ENCODE measurements at places on chromosomes 4 and X.

DNA sequence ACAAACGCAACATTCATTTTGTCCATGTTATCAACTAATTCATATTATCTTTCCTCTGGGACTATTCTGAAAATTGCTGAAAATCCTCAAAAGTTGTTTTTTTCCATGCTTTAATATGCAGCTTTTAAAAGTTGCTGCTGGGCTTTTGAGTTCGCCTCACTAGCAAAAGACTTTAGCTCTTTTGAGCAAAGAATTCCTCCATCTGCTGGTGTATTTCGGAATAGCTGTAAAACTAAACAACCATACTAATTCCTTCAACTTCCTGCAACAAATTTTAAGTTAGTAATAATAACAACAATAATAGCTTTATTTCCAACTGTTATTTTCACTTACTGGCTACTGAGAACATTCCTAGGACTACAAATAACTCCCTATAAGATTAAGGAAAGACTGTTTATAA is 124.5 kb upstream of the PLAC1 start:
- DNase-seq: peak; percentile 16

DNA sequence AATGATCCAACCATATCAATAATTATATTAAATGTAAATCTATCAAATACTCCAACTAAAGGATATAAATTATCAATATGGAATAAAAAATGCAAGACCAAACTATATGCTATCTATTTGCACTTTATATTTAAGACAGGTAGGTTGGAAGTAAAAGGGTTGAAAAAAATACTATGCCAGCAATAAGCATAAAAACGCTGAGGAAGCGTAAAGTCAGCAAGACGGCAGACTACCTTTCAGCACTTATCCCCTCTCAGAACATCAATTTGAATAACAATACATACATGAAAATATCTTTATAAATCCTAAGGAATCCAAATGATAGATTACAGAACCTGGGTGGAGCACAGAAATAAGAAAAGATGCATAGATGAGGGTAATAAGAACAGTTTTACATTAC is 14.0 kb upstream of the GABRA3 start:
- no peak for DNase-seq

GRCh38 chr4:146916479-146917076 is 29.1 kb downstream of the TTC29 start:
- no peak for DNase-seq

GRCh38 chrX:3548765-3549391 is 164.6 kb downstream of the PRKX start:
- no peak for DNase-seq

DNA sequence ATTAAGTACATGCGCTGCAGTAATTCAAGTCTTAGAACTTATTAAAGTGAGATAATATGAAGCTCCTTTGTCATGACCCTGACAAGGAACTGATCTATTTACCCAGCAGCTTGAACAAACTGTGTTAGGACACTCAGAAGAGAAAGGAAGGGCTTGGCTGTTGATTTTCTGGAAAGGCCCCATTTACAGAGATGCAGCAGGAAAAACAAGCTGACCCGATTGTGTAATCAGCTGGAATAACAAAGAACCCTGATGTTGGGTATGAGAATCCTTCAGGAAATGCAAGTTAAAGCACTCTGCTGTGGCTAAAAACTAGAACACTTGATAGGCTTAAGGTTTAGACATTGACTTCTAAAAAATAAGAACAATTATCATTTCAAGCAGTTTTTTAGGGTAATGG is 64.8 kb downstream of the TBC1D9 start:
- DNase-seq: no peak

DNA sequence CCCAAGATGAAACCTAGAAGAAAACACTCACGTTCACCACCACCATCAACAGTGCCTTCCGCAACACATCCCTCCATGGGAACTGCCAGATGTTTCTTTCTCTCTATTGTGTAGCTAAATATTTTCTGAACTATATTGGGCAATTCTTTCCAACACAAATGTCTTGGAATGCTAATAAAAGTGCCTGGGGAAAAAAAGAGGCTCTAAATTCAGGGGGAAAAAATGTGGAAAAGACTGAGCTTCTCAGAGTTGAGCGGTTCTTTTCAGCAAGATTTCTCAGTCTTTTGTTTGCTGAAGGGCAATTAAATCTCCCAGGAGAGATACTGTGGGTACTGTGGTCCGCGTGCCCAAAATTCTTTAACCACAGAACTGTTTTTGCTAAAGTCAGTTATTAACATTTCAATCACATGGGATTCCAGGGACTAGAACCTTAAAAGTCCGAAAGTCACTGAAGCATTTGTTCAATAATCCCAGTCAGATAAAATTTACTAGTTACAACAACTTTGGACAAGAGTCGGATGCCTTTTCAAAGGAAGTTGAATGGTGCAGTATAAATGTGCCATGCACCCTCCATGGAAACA is 51.9 kb upstream of the DHRSX start:
- no peak for DNase-seq

DNA sequence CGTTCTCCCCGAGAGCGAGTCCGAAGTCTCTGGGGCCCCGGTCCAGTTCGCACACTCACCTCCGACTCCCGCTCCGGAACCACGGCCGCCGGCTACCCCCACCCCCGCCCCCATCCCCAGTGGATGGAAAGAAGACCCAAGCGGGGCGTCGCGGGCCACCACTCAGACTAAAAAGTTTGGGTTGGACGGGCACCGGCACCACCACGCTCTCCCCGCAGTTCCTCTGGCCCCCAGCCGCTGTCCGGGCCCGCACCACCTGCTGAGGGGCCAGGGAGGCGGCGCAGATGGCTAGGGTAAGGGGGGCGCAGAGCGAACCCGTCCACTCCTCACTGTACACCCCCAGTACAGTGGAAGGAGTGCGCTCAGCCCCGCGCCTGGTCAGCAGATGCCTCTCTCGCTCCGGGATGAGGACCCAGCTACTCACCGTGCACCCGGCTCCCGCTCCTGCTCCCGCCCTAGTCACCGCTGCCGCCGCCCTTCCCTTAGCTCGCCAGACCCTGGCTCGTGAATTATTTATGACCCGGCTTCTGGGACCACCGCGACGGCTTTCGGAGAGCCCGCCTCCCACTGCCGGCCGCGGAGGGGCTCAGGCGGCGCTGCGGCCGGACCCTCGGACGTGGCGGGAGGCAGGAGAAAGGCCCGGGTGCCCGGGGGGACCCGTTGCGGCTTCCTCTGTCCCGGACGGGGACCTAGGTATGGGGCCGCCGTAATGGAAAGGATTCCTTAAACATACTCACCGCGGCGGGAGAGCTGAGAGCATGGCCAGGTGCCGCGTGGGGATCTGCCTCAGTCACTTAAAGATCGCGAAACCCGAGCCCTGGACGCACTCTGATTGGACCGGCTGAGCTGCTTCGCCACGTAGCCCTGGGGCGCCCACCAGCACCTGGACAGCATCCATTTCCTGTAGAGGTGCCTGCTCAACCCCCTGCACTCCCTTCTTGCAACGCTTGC is at the start of gene PROM1:
TSS of gene PROM1 (minus strand) at position 783 of the 951 bp plus-strand sequence. CDS start 8,117 bp downstream, outside the sequence.
- DNase-seq: no peak

DNA sequence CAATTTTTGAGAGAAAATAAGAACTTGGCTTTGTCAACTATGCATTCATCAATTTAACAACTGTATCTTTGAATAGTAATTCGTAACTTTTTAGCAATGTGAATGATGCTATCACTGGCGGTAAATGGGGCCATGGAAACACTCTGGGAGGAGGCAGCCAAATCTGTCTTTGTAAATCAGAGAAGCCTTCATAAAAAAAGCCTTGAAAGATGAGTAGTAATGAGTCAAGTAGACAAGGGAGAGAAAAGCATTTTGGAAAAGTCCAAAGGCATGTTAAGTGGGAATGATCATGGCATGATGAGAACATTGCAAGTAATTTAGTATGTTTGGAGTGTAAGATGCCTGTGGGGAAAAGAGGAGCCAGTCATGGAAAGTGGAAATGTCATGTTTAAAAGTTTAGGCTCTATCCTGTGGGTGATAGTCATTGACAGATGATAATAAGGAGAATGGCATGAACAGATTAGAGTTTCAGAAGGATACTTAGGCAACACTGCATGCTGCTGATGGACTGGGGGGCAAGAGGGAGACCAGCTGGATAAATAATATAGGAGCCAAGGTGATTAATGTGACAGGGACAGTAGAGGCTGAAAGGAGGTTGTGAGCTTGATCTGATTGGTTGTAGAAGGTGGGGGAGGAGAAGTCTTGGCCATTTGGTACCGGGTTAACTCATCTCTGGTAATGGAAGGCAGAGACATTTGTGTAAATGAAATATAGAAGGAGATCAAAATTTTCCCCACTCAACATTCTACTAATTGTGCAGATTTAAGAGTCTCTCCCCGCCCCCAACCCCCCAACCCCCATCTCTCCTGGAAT is 16.3 kb downstream of the SPRY1 start:
- no peak for DNase-seq

DNA sequence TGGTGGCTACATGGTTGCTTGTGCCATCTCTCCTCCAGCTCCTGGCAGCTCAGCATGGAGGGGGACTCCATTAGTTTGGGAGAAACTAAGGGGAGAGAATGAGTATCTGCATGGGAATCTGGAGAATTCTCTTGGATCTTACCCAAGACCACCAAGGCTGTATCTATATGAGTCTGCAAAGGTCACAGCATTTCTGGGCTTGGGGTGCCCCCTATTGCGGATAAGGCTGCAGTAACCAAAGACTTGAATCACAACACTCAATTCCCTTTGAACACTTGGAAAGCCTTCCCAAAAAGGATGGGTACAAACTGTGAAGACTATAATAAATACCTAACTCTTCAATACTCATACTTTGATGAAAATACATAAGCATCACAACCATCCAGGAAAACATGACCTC is 623.5 kb upstream of the NR3C2 start:
- DNase-seq: no peak

DNA sequence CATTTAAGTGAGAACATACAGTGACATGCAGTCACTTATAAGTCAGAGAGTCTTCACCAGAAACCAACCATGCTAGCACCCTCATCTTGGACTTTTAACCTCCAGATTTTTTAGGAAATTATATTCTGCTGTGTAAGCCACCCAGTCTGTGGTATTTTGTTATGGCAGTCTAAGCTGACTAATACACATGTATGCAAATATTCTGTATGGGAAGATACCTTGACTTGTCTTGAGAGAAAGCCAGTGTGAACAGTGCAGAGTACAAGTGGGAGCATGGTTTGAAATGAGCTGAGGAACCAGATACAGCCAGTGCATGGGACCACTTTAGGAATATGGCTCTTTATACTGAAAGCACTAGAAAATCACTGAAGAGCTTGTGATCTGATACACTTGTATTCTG is 110.4 kb upstream of the MAP9 start:
- no peak for DNase-seq

- no peak for DNase-seq
Observed at GRCh38 chr4:33940281-33940680, 2304.0 kb downstream of the ARAP2 start.

Measured in CD4-positive, alpha-beta T cell treated with Interleukin-1 beta for 1 hour (primary cell).